Germinal center (tissue), 1 donor: ENCODE measurements at places on chromosomes 4 and X.

DNA sequence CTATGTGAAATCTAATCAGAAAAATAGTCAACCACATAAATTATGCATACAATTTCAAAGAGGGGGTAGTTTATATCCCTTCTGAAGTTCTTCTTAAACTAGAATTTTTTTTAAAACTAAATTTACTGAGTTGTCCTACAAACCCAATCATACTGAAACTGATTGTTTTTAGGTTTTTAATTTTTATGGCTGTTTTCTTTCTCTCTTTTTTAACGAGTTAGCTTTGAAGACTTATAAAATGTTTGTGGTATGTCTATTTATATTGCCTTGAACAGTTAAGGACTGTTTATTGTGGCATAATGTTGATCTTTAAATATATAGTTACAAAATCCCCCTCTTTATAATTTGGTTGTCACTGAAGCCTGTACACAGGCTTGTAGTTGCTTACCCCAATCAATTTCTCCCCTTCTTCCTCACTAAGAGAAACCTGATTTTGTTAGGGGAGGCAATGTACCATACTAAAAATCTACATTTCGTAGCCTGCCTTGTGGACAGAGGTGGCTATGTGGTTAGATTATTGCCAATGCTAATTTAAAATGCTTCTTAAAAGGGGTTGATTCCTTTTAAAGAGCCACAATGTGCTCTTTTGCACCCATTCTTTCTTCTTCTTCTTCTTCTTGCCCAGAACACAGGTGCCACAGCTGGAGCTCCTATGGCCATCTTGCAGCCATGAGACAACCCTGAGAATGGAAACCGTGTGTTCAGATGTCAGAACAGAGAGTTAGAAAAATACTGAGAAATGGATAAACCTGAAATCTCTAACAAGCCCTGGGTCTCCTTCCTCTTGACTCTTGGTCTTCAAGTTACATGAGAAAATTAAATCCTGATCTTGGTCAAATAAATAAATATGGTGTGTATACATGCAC is 102.7 kb upstream of the ZNF827 start:
- DNase-seq: peak; percentile 42

DNA sequence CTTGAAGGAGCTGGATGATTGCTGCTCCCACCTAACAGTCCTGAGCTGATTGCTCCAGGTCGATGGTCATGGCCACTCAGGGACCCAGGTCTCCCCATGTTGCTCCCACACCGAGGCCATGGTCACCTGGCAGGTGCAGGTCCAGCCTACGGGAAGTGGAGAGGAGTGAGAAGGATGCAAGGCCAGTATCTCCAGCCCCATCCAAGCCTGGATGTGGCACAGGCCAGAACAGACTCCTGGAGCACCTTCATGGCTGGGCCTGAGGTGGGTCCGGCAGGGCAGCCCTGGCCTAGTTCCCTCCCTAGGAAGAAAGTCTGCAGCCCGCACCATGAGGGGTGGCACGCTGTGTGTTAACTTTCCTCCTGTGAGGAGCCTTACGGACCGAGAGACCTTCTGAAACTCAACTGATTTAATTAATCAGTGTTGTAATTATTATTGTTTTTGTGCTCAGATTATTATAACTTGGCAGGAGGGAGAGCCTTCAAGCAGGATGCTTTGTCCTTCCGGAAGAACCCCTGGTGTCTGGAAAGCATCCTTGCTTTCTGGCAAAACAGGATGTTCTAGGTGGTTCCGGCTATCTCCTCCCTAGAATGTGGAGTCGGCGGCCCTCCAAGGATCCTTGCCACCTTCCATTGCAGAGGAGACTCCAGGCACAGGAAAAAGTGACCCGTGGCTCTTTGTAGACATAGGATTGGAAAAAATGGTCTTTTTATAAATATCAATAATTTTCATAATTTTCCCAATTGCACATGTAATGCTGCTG is 92.3 kb upstream of the ADRA2C start:
- DNase-seq: no peak

GRCh38 chrX:37975421-37975820 is 30.9 kb upstream of the SYTL5 start:
- DNase-seq: no peak

DNA sequence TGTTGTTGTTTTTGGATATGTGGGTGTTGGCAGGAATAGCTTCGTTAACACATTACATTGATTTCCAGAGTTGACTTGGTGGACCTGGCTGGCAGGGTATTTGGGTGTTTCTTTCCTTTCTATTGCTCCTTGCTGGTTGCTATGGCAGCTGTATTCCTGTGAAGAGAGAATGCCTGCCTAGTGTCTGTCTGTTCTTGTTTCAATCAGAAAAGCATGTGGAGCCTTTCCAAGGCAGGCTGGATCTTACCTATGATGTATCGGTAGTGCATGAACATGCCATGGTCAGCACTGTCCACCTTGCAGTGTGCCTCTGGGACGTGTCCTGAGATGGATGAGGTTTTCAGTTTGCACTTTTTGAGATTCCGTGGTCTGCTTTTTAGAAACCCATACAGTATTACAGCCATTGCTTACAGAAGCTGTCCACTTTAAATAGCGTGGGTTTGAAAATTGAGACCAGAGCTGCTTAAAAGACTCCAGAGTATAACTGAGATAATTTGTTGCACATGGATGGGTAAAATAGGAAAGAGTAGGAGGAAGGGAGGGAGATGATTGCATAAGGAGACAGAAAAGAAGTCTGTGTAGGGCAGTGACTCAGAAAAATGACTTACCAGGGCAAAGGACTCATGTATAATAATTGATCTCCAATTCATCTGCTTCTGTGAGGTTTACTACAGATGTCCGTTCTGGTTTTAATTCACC is 20.0 kb upstream of the AADAT start:
- no peak for DNase-seq

GRCh38 chr4:7431696-7432530 is 2.8 kb downstream of the PSAPL1 start:
- DNase-seq: no peak

DNA sequence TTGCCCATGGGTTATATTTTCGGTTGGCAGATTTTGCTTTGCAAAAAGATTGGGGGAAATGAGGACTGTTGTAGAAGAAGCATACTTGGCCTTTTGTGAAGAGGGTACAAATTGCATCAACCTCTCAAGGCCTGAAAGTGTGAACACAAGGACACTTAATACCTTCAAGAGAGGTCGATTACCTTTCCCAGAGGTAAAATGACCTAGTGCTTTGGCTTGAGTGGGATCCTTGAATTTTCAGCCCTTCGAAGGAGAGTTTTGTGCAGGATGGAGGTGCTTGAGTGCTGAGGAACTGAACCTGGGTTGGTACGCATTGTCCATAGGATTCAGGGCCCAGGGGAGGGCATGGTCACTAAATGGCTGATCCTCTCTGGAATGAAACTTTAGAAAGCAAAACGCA is 27.6 kb upstream of the NKAP start:
- DNase-seq: no peak

DNA sequence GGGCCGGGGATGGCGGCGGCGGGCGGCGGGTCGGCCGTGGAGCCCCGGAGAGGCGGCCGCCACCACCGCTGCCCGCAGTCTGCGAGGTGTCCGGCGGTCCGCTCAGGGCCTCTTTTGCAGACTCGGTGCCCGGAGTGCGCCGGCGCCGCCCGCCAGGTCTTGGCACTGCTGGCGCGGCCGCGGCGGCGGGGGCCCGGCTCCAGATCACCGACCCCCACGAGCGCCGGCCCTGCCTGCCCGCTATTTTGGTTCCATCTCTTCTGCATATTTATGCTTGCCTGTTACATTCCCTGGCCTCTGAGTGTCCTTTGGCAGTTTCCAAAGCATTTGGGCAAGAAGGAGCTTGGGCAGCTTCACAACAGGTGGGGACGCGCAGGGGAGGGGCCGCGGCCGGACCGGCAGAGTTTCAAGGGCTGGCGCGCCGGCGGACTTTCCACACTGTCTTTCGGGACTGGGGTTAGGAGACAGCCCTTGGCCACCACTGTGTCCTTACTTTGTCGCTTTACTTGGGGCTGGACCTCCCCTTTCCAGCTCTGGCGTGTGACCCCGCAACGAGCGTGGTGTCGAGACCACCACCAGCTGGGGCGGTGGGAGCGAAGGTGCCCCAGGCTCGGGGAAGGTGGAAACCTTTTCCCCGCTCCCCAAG is 668 bp upstream of the TAPT1 start:
- peak; percentile 41 for DNase-seq
